Testis (tissue), 5 donors: ENCODE measurements at places on chromosomes 5 and 9. TPM values are rescaled to one million over a fixed set of nuclear protein-coding genes. Genes with fewer than 3 reads are reported as not detected.

TTF1 gene
- 15.4 TPM for total RNA-seq

PCDHB2 gene
- total RNA-seq: 12.1 TPM

RMND5B gene
- total RNA-seq: 73.0 TPM

SPRY4 gene
- total RNA-seq: 7.2 TPM

GADD45G gene
- total RNA-seq: 72.8 TPM
